ENCODE measurements at places on chromosomes 7 and 10.

GRCh38 chr7:67518580-67518979 is 521.9 kb downstream of the TYW1 start:
- no peak for DNase-seq

DNA sequence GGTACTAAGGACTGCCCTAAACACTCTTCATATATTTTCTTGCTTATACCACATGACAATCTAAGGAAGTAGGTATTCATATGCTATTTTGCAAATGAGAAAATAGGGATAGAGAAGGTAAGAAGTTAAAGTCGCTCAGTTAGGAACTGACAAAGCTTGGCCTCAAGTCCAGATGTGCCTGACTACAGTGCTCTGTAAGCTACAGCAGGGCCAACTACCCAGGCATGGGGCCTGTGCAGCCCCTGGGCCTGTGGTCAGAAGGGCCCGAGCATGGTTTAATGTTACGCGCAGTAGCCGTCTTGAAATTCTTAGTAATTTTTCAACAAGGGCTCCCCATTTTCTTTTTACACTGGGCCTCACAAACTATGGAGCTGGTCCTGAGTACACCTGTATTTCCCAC is 146.2 kb downstream of the GLI3 start:
- DNase-seq: no peak

- DNase-seq: no peak
Observed at GRCh38 chr7:131919920-131920709, 363.7 kb upstream of the PODXL start.

- no peak for DNase-seq
Observed at GRCh38 chr10:29949411-29950011, 109.9 kb downstream of the JCAD start.

GRCh38 chr10:58393317-58393716 is 8.1 kb downstream of the TFAM start:
- no peak for DNase-seq

DNA sequence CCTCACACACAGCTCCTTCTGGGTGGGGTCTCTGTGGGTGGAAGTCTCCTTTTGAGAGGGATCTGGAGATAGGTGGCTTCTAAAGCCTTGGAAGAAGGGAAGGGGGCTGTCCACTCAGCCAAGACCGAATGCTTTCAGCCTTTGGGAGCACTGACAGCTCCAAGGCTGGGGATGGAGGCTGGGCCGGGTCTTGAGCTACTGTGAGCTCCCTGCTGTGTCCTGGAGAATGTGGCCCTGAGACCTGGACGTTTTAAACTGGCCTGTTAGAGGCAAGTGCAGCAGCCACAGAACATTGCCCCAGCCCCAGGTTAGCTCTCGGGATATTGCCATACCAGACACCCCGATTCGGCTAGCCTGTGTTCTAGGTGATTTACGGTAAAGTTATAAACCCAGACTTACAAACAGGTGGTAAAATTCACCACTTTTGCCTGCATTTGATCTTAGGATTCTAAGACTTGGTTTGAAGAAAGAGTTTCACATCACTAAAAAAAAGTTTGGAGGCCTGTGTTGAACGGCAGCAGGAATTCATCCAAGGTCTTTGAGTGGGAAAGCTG is 548.5 kb upstream of the FOXK1 start:
- DNase-seq: no peak

DNA sequence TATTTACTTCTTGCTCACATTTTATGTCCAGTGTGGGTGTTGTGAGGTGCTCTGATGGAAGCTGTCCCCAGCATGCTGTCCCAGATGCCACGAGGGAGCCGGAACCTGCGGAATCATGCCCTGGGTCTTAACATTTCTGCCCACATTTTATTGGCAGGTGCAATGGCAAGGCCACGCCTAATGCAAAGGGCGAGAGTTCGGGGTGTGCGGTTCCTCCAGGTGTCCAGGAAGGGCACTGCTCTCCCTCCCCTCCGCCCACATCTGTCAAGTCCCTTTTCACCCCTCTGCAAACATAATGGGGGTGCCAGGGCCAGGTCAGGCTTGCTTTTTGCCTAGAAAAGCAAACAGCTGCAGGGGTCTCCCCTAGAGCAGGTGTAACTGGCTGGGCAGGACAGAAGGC is 16.4 kb downstream of the PDAP1 start:
- DNase-seq: no peak

DNA sequence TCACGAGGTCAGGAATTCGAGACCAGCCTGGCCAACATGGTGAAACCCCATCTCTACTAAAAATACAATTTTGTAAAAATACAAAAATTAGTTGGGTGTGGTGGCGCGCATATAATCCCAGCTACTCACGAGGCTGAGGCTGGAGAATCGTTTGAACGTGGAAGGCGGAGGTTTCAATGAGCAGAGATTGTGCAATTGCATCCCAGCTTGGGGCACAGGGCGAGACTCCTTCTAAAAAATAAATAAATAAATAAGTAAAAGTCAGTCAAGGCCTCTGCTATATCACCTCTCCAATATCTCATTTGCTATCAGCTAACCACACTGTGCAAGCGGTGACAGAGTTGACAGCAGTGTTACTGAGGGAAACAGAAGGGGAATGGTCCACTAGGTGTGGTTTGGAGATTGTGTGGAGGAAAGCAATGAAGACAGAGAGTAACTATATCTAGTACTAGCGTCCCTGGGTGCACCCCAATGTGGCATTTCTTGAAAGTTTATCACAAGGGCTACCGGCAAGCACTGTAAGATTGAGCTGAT is 20.9 kb upstream of the NFE2L3 start:
- no peak for DNase-seq

DNA sequence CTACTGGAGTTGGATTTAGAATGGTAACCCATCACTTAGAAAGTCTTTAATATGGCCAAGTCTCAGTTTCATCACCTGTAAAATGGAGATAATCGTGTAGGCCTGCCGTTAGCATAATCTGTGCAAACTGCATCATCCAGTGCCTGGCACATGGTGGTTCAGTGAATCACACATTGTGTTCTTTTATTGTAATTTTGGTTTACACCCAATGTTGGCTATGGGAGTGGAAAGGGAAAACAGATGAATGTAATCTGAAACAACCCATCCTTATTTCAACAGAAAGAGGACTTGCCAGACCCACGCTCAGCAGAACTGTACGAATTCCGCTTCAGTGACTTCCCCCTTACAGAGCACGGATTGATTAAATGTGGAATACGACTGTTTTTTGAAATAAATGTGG is 27.5 kb downstream of the PDE6C start:
- DNase-seq: no peak

DNA sequence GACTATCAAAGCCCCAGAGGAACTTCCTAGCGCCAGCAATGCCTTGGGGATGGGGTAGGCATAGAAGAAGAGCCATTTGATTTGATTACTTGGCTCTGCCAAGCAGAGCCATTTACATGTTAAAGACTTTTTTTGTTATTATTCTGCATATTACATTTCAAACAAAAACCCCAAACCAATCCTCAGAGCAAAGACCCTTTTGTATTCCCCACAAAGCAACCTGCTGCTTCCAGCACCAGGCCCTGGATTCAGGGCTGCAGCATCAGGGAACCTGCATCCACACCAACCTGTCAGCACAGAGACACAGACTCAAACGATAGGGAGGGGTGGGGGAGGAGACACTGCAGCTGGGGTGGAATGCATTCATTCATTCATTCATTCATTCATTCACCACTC is 73.2 kb downstream of the GRID1 start:
- DNase-seq: no peak

GRCh38 chr7:139252451-139252850 is 21.4 kb downstream of the UBN2 start:
- no peak for DNase-seq

DNA sequence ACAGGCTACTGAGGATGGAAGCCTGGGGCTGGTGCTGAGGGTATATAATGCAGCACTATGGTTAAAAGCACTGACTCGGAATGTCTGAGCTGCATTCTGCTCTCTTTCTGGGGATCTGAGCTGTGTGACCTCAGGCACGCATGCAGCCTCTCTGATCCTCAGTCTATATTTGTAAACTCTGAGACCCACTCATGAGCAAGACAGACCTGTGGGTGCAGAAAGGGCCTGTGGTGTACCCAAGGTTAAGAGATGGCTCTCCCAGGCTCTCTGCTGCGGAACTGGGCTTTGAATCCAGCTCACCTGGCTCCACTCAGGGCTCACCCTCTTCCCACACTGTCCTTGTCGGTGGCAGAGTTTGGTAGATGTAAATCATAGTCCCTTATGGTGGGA is 89.9 kb downstream of the CHST15 start:
- DNase-seq: no peak

DNA sequence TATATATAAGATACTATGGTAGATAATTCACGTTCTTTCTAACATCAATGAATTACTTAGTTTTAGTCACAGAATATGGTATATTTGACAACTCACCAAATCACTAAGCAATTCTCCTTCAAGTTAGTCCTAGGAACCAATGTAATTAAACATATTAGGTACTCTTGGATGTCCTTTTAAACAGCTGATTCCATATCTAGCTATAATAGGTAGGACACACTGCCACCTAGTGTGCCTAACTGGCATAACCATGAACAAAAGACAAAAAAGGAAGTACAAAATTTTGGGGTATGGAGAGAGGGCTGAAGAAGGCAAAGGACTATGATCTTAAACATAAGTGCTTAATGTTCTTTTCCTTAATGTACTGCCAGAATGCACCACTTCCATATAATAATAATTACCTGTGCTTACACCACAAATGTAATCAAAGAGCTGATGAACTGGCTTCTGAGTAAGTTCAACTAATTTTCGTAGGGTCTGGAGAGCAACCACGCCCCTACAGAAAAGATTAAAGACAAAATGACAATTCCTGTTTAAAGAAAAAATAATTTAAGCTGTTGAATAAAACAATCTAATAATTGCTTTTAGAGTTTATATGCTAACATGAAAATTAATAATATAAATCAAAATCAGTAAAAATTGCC is 28.7 kb downstream of the PNPLA8 start:
- DNase-seq: peak; percentile 45

- DNase-seq: no peak
Observed at GRCh38 chr7:131208777-131209176, 118.9 kb upstream of the MKLN1 start.

DNA sequence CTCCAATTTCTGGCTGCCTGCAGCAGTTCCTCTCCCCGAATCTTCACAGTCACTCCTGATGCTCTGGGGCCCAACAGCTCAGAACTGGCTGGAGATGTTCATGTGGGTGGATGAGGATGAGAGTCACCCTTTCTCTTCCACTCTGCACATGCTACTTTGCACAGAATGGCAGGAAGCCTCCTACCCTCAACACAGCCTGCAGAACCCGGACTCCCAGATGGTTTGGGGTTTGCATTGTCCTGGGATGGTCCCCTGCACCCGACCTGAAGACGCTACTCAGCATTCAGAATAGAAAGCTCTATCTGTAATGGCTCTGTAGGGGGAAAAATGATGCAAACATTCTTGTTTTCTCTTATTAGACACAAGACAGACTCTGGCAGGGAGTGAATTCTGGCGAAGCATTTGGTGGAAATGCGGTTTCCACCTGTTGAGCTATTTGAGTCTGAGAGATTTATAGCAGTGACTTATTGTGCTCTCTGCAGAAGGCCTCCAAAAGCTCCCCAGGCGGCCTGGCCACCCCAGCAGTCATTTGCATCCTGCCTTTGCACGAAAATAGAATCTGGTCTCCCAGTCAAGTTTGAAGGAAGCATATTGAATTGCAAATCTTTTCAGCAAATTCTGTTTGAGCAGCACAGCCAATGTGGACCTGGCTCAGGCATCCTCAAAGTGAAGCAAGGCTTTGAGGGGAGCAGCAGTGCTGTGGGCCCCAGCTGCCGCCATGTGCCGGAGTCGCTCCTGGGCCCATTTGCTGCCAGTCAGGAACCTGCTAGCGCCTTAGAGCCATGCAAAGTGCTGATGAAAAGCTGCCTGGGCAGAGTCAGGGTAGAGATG is 309.3 kb downstream of the TCERG1L start:
- no peak for DNase-seq

DNA sequence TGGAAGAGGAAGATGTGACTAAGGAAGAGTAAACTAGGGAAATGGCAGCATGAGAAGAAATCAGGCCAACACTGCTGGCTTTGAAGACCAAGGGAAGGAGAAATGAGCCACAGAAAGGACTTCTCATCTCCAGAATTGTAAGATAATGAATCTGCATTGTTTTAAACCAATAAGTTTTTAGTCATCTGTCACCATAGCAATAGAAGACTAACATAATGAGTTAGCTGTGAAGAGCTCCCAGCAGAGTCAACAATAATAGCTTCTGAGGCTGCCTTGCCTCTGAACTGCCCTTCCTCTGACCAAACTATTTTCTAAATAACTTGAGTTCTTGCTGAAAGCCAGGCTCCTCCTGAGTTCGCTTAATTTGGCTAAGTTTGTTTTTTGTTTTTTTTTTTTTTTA is 103.6 kb downstream of the CACNA2D1 start:
- DNase-seq: no peak

DNA sequence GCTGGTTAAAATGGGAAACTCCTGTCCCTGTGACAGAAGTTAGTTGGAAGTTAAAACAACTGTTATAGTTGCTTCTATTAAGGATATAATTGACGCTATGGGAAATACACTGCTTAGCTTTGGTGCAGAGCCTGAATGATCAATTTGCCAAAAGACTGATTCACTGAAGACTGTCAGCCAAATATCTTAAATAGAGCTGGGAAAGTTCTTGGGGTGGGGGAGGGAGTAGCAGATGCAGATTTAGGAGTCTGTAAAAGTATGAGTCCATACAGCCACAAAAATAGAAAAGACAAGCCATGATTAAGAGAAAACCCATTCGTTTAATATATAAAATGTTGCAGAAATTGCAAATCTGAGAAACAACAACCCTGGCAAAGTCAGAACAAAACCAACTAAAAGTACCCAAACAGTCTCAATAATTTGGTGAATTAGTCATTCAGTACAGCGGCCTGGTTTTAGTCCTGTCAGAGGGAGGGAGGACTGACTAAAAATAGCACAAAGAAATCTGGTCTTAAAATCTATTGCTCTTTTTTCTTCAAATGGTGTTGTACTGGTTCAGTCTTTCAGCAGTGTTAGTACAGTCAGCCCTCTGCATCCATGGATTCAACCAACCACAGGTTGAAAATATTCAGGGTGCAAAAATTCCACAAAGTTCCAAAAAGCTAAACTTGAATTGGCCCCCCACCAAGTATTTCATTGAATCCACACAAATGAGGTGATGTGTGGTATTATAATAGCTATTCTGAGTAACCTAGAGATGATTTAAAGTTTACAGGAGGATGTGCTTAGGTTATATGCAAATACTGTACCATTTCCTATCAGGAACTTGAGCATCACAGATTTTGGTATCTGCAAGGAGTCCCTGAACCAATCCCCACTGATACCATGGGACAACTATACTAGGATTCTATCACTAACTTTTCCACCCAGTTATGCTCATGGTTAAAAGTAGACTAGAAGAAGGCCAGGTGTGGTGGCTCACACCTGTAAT is 30.0 kb downstream of the STK17A start:
- DNase-seq: no peak
